ENCODE measurements at places on chromosomes 3 and 15.

GRCh38 chr3:149018247-149018646 is 26.9 kb downstream of the GYG1 start:
- DNase-seq = no peak

DNA sequence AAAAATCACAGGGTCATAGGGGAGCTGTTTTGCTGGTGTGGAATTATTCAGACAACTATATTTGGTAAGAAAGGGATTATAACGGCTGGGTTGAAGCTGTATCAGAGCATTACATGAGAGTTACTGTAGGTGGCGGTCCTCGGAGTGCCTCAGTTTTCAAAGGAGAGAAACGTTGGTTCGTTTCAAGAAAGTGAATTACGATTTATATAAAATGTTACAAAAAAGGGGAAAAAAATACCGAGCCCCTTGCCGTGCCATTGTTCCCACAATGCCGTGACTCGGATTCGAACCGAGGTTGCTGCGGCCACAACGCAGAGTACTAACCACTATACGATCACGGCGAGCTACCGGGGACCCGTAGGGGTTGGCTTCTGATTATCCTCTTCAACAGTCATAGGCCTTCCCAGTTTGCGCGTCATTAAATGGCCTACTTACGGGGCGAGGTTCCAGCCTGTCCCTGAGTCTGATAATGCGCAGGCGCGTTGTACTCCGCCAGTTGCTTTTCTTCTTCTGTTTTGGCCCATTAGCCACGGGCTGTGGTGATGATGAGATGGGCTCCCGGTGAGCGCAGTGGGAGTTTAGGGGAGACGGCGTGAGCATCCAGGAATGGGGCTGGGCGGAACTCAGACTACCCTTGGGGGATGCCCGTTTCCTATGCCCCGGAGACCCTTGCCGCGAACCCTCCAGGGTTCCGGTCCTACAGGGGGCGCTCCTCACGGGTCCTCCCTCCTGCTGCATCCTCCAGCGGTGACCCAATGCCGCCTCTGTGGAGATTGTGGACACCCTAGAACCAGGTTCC is 10.8 kb upstream of the SHF start:
- DNase-seq = peak; percentile 87

GRCh38 chr3:8845641-8846040 is 76.2 kb upstream of the OXTR start:
- no peak for DNase-seq

DNA sequence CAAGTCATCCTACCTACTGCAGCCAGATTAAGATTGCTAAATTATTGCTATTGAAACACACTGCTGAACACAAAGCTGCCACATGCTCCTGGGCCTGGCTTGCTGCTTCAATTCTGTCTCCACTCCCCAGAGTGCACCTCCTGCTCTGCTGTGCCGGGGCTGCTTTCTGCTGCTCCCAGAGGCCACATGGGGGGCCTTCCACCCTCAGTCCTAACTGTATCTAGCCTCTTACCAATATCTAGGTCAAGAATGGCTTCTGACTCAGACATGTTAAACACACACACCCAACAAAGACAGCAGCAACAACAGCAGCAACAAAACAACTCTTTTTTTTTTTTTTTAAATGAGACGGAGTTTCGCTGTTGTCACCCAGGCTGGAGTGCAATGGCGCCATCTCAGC is 33.0 kb downstream of the MYZAP start:
- no peak for DNase-seq

- DNase-seq = no peak
These were observed 83.6 kb upstream of the SPATA12 start for GRCh38 chr3:56976651-56977560.

DNA sequence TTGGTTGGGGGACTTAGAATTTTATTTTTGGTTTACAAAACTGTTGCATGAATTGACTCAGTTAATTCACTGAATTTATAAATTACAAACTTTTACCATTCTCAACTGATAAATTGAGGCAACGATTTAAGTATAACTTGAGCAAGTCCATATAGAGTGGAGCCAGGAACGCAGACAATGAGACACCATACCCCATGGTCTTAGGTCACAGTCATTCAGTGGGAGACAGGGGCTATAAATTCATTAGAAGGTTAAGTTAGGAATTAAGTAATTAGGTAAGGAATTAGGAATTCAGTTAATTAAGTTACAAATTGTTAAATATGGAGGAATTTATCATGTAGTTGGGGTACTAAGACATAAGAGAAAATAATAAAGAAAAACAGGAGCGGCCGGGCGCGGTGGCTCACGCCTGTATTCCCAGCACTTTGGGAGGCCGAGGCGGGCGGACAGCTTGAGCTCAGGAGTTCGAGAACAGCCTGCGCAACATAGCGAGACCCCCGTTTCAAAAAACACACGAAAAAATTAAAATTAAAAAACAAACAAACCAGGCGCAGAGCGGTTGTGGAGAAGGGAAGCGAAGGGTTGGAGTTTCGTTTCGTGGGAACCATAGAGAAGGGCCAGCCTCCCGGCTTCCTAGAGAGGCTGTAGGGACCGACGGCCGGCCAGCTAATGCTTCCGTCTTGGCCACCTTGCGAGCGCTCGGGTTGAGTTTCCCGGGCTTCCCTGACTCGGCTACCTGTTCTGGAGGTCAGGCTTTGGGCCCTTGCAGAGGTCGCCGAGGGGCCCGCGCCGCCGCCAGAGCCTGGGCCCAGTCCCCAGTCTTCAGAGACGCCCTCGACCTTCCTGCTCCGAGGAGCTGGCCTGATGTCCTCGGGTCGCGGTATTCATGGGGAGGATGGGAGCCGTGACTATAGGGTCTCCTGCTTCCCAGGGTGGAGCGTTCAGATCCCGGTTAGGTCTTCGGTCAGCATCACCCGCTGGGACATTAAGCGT is at the start of gene ZNF619:
Gene ZNF619 (plus strand): TSS at position 645 of the 993 bp plus-strand sequence. CDS start 858 bp downstream, outside the sequence.
- peak; percentile 15 for DNase-seq

DNA sequence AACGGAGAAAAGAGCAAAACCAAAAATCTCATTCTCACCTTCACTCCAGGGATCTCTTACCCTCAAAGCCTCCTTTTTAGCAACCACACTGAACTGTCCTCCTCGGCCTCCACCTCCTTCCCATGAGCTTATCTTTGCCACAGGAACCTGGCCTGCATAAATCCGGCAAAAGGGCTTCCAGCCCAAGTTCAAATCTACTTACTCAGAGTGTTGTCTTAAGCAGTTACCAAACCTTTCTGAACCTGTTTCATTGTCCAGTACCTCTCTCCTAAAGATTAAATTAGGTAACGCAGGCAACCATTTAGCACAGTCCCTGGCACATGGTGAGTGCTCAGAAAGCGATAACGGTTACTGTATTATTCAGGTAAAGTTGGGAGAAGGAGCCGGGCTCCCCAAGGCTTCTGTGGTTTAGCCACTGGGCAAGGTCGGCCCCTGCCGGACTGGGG is 777 bp downstream of the CIB1 start:
- DNase-seq = no peak

- no peak for DNase-seq
These were observed 5.5 kb downstream of the ARHGEF26 start for GRCh38 chr3:154126651-154127050.
